Cortex of kidney (tissue), 1 donor: ENCODE measurements at places on chromosomes 7 and 10.

DNA sequence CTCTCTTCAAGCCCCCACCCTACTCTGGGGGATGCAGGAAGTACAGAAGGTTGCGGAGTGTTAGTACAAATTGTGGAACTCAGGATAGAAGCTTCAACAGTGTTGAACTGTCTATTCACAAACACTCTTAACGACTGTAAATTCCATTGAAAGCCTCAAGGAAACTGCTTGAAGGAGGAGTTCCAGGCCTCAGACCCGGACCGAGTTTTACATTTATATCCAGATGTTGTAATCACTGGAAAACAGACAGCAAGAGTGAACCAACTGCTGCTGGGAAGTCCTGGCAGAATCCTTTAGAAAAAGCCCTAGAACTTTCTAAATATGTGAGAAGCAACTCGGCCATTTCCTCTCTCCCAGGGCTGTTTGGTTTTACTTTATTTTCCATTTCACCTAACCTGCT is 84.1 kb upstream of the LRRC18 start:
- DNase-seq, result no peak

DNA sequence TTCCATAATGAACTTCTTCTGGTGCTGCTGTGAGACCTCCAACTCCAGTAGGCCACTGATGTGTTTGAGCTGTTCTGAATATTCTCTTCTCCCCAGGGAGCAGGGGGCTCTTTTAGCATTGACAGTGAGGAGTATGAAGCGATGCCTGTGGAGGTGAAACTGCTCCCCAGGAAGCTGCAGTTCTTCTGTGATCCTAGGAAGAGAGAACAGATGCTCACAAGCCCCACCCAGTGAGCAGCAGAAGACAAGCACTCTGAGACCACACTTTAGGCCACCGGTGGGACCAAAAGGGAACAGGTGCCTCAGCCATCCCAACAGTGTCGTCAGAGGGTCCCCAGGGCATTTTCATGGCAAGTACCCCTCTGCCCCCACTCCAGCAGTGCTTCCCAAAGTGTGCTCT is 49.3 kb downstream of the DENND11 start:
- no peak for DNase-seq

DNA sequence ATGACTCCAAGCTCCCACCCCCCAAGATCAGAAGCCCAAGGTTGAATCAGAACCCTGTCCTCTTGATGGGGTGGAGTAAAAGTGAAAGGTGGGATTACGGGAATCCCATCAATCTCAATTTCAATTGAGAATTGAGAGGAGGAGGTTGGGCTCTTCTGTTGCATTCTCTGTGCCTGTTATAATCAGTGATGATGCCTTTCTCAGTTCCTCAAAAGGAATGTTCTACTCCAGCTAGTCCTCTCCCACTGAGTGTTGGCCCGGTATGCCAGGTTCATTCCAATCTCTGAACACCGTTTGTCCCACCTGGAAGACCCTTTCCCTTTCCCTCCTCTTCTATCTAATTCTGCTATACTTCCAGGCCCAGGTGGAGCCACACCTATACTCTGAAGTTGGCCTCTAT is 17.2 kb upstream of the XPNPEP1 start:
- no peak for DNase-seq

DNA sequence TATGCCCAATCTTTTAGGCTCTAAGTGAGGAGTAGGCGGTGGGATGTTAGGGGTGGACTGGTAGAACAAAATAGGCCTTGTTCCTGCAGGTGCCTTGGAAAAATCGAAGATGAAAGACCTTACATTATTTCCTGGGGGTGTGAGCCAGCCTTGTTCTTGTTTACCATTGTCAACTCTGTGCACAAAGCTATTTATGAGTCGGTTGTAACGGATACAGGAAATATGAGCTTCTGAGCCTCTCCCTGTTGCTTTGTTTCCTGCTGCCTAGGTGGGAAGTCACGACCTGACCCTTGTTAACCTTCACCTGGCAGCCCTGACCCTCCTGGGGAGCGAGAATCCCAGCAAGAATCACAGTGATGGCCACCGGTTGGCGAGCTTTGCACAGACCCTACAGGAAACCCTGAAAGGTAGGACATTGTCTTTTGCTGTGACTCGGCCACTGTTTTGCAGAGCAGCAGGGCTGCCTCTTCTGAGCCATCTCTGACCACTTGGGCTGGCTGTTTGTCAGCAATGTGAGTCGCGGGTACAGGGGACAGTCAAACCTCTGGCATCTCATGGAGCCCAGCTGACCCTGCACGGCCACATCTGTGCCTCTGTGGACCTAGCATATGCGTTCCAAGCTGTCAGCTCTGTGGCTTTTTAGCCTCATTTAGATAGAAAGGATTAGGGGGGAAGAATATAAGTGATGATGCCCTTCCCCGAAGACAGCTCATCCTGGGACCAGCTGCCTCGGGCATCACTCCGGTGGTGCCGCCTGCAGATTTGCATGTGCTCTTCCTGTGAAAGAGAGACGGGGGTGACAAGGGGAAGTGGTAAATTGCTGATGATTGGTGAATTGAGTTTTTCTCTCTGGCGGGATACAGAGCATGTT is 102.1 kb upstream of the ANLN start:
- DNase-seq, result no peak
